ENCODE measurements at places on chromosomes 12 and 14.

- DNase-seq, result no peak
These were observed 301.4 kb upstream of the NOS1 start for GRCh38 chr12:117662620-117663395.

DNA sequence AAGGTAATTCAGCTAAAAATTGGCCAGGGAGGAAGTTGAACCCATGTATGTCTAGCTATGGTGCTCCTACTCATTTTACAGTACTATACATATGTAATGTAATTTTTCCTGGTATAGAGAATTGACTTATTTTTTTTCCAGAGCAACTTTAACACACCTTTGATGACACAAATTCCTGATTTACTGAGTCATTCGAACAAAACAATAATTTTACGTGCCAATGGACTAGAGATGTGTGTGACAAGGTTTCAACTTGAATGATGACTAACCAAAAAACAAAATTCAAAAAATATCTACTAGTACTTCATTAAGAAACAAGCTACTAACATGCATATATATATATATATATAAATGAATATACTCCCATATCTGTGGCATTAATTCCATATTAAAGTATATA, 180.5 kb downstream of the KITLG start:
- DNase-seq, result no peak

- DNase-seq, result no peak
These were observed 3.2 kb upstream of the BCL11B start for GRCh38 chr14:99275222-99275584.

DNA sequence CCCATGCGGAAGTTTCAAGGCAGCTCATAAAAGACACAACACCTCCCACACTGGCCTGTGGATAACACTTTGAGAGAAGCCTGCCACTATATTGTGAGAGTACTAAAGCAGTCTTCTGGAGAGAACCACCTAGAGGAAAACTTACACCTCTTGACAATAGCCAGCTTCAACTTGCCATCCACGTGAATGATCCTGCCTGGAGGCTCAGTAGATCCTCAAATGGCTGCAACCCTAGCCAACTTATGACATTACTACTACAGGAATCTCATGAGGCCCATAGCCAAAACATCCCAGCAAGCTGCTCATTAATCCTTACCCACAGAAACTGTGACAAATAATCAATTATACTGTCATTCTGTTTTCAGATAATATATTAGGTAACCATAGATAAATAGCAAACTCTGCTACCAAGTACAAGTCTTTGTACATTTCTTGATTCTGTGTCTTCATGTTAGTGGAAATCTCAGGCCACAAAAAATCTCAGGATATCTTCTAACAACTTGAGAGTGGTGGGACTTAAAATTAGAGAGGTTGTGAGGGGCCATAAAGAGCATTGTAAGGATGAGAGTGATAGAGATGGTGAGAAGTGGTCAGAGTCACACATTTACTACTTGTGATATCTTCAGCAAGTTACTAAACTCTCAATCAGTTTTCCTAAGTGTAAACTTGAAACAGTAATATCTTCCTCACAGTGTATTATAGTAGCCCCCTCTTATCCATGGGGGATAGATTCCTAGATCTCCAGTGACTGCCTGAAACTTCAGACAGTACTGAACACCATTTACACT, 368.0 kb downstream of the C12orf50 start:
- no peak for DNase-seq

DNA sequence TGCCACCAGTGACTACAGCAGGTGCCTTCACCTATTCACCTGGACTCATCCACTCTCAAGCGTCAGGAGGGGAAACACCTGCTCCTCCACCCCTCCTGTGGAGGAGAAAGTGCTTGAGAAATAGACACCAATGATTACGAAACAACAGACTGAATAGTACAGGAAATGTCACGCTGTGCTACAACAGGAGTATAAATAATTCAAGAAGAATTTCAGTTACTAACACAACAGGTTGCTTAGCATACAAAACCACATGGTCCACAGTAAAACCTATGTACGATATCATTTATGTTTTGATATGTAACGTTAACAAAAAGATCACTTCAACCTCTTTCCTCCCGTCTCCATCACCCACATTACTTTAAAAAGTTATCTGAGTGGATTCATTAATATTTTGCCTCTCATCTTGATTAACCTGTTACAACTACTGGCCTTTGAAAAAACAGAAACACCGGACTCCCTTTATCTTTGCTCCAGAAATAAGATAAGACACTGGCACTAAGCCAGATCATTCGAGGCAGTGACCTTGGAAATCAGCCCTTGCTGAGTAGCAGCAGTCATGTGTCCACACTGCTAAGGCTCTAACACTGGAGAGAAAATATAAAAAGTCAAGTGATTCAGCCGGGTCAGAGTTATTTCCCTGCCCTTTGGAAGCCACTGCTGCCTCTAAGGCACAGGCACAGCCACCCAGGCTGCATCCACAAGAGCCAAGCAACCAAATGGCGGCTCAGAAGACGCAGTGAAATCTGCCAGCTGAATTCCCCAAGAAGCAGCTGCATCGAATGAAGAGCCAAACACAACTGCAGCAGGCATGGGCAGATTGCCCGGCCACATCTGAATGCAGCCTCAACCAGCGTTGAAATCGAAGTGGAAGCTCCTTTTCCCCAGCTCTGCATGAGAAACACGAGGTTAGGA, 40.9 kb downstream of the NT5DC3 start:
- DNase-seq, result no peak

DNA sequence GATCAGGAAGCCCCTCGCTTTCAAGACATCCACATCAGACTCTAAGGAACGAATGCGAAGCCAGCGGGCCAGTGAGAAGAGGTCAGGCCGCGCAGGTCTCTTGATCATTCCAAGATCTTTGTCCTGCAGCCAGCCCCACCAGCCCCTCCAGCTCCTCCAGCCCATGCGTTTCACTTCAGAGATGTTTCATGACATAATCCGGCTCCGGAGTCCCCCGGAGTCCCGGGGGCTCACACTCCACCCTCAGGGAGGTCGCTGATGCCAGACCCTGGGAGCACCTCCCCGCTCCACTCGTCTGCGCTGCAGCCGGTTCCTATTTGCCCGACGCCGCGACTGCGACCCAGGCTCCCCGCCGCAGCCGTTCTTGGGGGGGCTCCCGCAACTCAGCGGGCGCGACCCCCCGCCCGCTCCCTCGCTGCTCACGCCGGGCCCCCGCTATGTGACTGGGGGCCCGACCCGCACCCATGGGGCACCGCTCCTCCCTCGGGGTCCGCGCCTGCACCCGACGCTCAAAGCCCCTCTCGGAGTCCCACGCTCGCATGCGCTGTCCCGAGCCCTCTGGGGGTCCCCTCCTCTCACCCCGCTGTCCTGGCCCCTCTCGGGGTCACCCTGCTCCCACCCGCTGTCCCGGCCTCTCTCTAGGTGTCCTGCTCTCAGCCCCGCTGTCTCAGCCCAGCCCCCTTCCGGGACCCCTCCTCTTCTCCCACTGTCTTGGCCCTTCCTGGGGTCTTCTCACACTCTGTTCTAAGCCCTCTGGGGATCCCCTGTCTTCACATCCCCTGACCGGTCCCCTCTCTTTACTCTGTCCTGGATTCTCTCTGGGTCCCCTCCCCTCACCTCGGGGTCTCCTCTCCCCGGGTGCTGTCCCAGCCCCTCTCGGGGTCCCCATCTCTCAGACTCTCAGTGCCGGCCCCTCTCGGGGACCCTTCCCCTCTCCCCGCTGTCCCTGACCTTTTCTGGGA, 1.1 kb downstream of the TAOK3 start:
- DNase-seq, result peak; percentile 10

- no peak for DNase-seq
These were observed 35.5 kb downstream of the ANO2 start for GRCh38 chr12:5909560-5909959.

DNA sequence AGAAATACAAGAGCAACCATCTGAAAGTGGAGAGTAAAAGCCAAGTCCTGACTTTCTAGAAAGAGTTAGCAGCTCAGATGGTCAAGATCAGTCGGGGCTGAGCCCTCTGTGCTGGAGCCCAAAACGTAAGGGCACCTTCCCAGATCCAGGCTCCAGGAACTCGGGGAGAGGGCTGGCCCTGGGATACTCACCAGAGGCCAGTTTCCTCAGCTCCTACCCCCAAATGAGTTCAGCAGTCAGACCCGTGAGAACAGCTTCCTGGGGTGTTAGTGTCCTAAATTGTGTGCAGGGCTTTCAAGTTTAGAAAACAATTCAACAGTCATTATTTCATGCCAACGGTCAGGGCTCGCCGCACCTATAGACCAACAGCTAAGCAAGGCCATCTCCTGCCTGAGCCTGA, 147.6 kb upstream of the FKBP4 start:
- no peak for DNase-seq

DNA sequence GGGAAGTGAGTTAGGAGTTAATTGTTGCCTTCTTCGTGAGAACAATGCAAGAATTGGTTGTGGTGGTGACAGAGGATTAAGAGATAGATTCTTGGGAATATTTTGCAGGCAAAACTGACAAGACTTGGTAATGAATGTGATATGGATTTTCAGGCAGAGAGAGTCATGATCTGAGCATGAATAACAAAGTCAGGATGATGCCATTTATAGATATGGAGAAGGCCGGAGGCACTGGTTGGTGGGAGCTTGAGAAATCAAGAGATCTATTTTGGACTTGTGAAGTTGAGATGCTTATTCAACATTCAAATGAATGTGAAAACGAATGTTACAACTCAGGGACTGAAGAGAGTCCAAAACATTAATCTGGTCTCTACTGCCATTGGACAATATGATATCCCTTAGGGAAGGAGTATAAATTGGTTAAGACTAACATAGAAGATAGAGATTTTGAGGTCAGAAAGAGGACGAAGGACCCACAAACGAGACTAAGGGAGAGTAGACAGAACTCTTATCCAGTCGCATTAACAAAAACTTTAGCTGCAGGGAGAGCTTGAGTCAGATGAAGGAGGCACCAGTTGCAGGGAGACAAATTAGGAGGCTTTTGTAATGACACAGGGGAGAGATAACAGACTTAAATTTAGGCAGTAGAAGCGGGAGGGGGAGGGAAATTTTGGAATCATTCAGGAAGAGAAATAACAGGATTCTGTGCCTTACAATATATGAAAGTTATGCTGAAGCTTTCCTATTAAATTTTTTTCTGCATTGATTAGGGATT, 1090.6 kb downstream of the GALC start:
- DNase-seq, result no peak

DNA sequence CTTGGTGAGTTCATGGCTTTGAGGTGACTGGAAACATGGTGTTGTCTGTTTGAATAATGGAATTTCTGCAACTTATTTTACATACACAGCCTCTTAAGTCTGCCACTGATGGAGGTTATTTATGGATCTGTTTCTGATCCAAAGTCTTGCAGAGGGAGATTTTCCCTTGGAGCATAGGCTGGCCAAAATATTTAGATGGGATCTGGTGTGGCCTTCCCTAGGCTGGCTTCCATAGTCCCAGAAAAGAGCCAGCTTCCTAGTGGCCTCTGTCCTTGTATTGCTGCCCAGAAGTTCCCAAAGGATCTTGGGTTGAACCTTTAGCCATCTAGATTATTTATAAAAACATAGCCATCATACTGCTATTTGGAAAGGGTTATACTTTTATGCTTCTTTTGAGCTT, 491.1 kb upstream of the RGS6 start:
- no peak for DNase-seq

DNA sequence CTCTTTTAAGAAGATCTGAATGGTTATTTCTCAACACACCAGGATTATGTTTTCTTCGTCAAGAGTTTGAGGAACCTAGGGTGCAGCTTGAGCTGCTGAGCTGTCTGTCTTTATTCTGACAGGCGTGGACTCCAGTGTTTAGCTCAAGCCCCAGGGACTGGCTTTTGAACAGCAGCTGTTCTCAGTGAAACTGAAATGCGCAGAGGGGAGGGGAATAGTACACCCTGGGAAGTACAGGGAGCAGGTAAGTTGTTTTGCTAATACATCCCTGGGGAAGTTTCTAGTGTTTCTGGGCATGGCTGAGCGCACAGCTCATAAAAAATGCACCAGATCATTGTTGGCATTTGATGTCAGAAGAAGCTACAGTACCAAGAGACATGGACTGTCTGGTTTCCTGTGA, 659.8 kb downstream of the DIO2 start:
- DNase-seq, result no peak

- no peak for DNase-seq
These were observed 23.7 kb downstream of the NCOR2 start for GRCh38 chr12:124543590-124544310.

GRCh38 chr12:53052419-53053217, 2.8 kb downstream of the TNS2 start:
- no peak for DNase-seq

GRCh38 chr14:69354383-69355153, 43.5 kb downstream of the ERH start:
- peak; percentile 57 for DNase-seq

- DNase-seq, result no peak
These were observed 124.3 kb upstream of the LMNTD1 start for GRCh38 chr12:25677232-25677937.

DNA sequence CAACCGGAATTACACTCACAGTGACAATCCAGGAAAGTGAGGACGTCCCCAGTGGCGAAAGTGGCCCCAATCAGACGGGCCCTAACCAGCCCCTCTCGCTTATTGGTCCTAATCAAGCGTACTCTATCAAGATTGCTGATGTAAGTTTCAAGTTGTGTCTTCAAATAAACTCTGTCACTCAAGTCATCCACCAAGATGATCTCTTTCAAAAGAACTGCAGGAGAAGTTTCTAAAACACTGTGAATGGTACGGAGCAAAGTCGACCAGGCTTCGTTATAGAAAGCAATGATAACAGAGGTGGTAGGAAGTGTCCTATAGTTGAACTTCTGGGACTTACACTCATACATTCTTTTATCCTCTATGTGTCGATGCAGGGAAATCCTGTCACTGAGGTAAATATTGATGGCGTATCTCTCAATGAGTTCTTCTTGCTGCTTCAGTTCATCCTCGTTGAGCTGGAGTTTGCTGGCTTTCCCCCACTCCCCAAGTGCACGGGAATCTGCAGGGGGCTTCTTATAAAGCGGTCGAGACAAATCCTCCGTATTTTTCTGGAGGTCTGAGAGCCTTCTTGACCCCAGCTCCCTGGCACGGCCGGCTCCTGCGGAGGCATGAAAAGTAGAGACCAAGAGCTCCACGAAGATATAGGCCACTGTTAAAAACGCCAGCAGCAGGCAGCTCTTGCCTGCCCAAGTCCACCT, 604 bp downstream of the GALNT4 start:
- no peak for DNase-seq

- DNase-seq, result no peak
These were observed 32.7 kb downstream of the PPP4R3A start for GRCh38 chr14:91477388-91477787.

- DNase-seq, result no peak
These were observed 122.8 kb downstream of the PRMT8 start for GRCh38 chr12:3613641-3614395.

GRCh38 chr12:7066596-7066995, 6.1 kb downstream of the C1S start:
- DNase-seq, result no peak

- DNase-seq, result no peak
These were observed 39.1 kb upstream of the FRS2 start for GRCh38 chr12:69430942-69431590.

All from stimulated activated CD4-positive, alpha-beta T cell treated with anti-CD3 and anti-CD28 coated beads, Interleukin-12 subunit alpha, Interleukin-12 subunit beta, amount 100 ng/mL, for 4 hours (primary cell).